AG08396 (cell line): ENCODE measurements at places on chromosomes 1 and 21.

GRCh38 chr1:21289700-21290545 is at the start of gene ECE1:
Gene ECE1 (minus strand): TSS chr1:21290463. CDS start chr1:21290414, 49 bp downstream.
- DNase-seq = peak; percentile 84

DNA sequence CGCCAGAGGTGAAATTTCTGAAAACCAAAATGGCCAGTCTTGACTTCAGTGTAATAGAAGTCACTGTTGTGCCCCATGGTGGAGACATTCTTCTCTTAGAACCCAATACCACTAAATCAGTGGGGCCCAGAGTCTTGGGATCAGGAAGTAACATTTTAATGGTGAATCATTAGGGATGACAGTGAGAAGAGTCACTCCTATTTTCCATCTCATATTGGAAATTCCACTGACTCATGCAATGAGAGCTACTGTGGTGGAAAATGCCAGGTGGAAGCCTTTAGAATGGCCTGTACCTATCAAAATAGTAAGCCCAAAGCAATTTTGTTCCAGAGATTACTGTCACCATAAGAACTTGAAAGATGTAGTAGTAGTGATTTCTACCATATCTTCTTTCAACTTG is 20.6 kb upstream of the PPM1J start:
- peak; percentile 77 for DNase-seq

DNA sequence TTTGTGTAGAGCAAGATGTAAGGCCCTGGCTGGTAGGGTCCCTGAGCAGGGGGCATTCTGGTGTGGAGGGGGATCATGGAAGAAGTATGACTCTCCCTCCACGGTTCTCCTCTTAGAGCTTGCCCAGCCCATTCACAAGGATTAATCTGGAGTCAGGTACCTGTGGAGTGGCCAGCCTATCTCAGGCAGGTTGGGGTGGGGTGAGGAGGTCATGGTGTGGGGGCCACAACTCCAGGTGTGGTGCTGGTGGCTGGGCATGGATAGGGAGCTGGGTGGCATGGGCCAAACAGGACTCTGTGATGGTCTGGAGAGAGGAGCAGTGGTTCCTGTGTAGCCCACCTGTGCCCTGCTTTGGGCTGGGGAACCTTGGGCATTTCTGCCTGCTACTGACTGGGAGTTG is 32.3 kb downstream of the TMCC2 start:
- DNase-seq = no peak

DNA sequence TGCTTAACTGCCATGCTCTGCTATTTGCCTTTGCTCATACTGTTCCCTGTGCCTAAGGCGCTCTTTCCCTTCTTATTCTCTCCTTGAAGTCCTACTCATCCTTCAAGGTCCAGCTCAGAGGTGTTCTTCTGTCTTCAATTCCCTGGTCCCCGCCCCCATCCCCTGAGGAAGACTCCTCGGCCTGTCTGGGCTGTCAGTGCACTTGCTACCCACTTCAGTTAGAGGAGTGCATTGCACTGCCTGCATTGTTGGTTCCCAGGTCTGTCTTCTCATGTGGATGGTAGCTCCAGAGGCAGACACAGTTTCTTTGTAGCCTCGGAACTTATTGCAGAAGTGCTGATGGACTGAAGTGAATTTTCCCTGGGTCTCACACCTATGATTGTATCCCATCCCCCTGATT is 194.0 kb downstream of the C1orf94 start:
- no peak for DNase-seq

DNA sequence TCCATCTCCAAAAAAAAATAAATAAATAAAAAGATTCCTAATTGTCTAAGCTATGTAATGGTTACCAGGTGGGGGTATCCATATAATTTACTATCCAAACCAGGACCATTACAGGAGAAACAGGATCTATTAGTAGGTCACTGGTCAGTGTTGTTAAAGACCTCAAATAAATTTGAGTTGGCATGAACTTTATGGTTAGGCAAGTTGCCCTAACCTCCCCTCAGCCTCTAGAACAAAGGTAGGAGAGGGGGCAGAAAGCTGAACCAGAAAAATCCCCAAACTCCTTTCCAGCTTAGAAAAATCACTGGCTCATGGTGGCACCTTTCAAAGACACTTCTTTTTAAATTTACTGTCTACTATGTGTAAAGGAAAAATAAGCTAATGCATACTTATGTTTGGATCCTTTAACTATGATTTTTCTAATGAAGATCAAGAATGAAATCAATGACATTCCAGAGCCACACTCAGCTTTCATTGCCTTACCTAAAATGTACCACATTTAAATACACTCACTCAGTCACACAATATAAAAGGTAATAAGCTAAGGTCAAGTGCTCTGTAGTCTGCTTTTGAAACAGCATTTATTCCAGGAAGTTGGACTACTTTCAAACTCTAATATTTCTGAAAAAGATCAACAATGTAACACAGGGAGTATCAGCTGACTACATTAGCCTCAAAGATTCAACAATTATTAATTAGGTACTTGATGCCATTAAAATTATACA is 13.8 kb downstream of the EIF4G3 start:
- no peak for DNase-seq

GRCh38 chr1:240732390-240732789 is 120.4 kb upstream of the GREM2 start:
- DNase-seq = peak; percentile 73

- no peak for DNase-seq
Measured at GRCh38 chr1:37133276-37134145, 99.2 kb upstream of the GRIK3 start.

DNA sequence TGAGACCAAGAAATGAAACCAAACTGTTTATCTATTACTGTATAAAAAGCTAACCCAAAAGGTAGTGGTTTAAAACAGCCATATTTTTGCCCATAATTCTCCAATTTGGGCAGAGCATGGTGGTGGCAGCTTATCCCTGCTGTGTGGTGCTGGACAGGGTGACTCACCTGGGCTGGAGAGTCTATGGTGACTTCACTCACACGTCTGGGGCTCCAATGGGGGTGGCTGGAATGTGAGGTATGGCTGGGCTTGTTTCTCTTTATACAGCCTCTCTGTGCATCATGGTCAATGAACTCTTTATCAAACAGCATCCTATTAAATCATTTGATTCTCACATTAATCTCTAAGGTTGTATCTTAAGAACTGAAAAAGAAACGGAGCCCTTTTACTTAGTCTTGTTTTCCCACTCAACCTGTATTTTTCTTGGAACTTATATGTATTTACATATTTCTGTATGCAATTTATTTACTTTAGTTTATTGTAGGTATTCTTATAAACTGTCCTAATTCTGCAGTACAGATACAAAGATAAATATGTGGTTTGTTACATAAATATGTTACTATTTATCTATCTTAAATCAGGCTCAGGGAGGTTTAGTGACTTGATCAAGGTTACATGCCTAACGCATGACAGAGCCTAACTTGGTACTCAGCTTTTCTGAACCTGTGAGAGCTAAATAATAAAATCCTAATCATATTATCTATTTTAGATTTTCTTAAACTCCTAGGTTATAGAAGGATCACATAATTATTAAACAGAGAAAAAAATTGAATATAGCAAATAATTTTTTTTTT is 37.5 kb upstream of the WLS start:
- DNase-seq = peak; percentile 66

GRCh38 chr1:231369282-231369681 is 31.2 kb downstream of the SPRTN start:
- DNase-seq = no peak
